ENCODE measurements at places on chromosomes 4 and X. TPM values are rescaled to one million over a fixed set of nuclear protein-coding genes. Genes with fewer than 3 reads are reported as not detected.

GAGE12E gene
- not detected for total RNA-seq

- DNase-seq, result no peak
Measured at GRCh38 chr4:146855761-146856160, 89.9 kb downstream of the TTC29 start.

- DNase-seq, result no peak
Measured at GRCh38 chr4:87310691-87311335, 11.9 kb downstream of the HSD17B13 start.

- peak; percentile 77 for DNase-seq
Measured at GRCh38 chr4:186726426-186727168, 2.9 kb upstream of the FAT1 start.

DNA sequence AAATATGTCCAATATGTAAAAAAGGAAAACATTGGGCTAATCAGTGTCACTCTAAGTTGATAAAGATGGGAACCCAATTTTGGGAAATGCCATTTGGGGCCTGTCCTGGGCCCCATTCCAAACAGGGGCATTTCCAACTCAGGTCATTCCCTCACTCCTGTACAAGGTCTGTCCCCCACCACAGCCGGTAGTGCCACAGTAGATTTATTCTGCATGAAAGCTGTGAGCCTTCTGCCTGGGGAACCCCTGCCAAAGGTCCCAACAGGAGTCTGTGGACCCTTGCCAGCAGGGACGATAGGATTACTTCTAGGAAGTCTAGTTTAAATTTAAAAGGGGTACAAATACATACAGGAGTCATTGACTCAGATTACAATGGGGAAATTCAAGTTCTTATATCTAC, 317.6 kb upstream of the GNPDA2 start:
- no peak for DNase-seq

DNA sequence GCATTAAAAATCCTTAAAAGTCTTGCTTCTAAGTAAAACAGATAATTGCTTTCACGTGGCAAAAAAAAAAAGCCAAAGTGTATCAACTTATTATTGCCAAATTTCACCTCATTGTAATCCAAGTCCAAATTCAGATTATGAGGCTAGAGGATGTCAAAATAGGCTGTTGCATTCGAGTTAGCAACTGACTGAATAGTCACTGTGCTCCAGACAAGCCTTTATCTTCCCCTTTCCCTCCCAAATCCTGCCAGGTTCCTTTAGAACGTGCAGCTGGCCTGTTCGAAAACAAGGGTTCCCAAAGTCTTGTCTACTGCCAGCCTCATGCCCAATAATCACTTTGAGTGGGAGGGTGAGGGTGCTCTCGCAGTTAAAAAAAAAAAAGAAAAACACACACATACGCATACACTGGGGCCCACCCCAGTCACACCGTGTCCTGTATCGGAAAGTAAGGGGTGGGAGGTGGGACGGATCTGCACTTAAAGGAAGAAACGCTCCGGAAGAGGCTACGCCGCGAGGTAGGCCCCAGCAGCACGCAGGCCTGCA, 603 bp downstream of the MAD2L1 start:
- no peak for DNase-seq

DNA sequence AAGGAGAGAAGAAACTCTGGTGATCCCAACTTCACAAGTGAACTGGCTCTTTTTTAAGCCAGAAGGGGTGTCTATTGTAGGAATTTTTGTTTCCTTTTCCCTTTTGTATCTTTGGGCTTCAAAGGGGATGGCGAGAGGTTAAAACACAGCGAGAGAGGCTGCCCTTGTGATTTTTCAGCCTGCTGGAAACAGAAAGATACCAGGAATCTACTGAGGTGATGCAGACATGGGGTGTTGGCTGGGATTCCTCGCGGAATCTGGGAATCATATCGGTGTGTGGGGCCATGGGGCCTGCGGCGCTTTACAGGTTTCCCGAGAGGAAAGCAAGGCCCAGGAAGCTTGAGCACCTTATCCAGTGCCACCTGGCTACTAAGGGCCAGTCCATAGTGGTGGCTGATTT, 99.4 kb upstream of the STX18 start:
- no peak for DNase-seq

GRCh38 chr4:26484032-26484515, 6.2 kb downstream of the CCKAR start:
- no peak for DNase-seq

CDX4 gene
- total RNA-seq, result not detected

DNA sequence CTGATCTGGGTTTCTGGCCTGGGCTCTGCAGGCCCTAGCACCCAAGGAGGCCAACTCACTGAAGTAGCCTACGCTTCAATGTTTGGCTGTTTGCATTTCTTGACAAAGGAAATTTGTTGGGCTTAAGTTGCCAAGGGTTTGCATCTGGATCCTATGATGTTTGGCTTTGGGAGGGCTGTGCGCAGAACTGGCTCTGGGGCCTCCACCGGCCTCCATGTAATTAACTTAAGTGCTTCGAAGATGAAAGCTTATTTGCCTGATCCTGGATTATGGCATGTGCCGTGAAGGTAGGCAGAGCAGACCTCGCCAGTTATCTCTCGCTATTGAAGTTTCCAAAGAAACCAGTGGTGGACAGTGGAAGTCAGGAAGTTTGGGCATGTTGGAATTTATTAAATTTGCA, 124.3 kb upstream of the STX18 start:
- no peak for DNase-seq

- DNase-seq, result no peak
Measured at GRCh38 chrX:112536544-112536943, 143.2 kb downstream of the LHFPL1 start.

DNA sequence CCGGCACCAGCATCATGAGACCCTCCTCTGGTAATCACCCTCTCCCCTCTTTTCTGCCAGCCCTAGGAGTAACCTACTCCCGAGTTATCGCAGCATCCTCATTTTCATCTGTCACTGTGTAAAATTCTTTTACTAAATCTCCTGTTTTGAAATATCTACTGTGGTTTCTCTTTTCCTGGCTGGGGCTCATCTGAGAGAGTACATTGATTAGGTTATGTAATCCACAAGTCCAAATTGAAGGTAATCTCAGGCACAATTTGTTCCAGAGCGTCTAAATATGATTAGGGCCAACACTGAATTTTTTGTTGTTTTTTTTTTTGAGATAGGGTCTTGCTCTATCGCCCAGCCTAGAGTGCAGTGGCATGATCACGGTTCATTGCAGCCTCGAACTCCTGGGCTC, 142.4 kb downstream of the SMIM20 start:
- DNase-seq, result no peak

- no peak for DNase-seq
Measured at GRCh38 chrX:118807151-118808017, 16.2 kb upstream of the ZCCHC12 start.

DTHD1 gene
- total RNA-seq, result 0.12 TPM

FGF5 gene
- total RNA-seq, result not detected

- DNase-seq, result no peak
Measured at GRCh38 chr4:99927566-99927965, 18.9 kb downstream of the DNAJB14 start.

- no peak for DNase-seq
Measured at GRCh38 chr4:147617841-147618691, 869 bp downstream of the TMEM184C start.

- no peak for DNase-seq
Measured at GRCh38 chrX:48789366-48790220, 3.2 kb downstream of the GATA1 start.

SRPK3 gene
- not detected for total RNA-seq

GRCh38 chrX:88982933-88983332, 235.9 kb downstream of the CPXCR1 start:
- DNase-seq, result no peak

UGT8 gene
- total RNA-seq, result not detected

TMEM255A gene
- not detected for total RNA-seq

DNA sequence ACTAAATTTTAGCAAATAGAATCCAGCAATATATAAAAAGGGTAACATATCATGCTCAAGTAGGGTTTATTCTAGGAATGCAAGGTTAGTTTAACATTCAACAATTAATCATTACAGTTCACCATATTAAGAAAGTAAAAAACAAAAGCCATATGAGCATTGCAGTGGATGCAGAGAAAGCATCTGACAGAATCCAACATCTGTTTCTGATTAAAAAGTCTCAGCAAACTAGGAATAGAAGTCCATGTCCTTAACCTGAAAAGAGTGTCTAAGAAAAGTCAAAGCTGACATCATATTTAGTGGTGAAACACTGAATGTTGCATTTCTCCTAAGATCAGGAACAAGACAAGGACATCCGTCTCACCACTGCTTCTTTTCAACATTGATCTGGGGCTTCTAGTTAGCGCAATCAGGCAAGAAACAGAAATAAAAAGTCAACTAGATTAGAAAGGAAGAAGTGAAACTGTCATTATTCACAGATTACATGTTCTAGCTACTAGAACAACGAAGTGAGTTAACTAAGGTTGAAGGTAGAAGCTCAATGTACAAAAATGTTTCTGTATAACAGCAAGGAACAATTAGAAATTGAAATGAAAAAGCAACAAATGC, 49.3 kb downstream of the MRPL1 start:
- DNase-seq, result no peak

DNA sequence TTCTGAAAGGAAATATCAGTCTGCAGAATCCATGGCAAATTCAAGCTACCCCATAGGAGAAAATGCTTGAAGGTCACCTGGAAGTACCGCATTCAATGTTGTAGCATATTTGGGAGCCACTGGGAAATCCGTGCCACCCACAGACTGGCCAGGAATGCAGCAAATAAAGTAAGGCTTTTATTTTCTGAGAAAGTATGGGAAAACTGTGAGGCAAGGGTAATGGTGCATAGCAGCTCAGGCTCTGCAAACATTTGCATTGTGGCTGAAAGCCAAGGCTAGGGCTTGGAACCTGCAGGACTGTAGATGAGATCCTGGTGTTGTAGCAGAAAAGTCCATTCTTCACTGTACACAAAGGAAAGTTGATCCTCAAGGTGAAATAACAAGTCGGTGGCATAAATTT, 450.9 kb upstream of the NR3C2 start:
- no peak for DNase-seq

SOWAHB gene
- total RNA-seq, result 5.1 TPM

ALAS2 gene
- total RNA-seq, result not detected

UGT2A1 gene
- 1.00 TPM for total RNA-seq

GRSF1 gene
- total RNA-seq, result 26.8 TPM

- DNase-seq, result no peak
Measured at GRCh38 chr4:1183985-1184773, 11.8 kb upstream of the SPON2 start.

Data from right lobe of liver (tissue), 6 donors.